ENCODE measurements at places on chromosomes 12 and 14. TPM values are rescaled to one million over a fixed set of nuclear protein-coding genes. Genes with fewer than 3 reads are reported as not detected.

SERPINA5 gene
- not detected for total RNA-seq

RPL10L gene
- total RNA-seq: not detected

RAB15 gene
- 93.6 TPM for total RNA-seq

GRCh38 chr14:92135269-92135668, 13.5 kb downstream of the CPSF2 start:
- DNase-seq: peak; percentile 13
